Stimulated activated CD8-positive, alpha-beta memory T cell treated with anti-CD3 and anti-CD28 coated beads, Interleukin-2, amount 100 ng/mL, for 1 hour (primary cell): ENCODE measurements at places on chromosomes 1 and 21.

DNA sequence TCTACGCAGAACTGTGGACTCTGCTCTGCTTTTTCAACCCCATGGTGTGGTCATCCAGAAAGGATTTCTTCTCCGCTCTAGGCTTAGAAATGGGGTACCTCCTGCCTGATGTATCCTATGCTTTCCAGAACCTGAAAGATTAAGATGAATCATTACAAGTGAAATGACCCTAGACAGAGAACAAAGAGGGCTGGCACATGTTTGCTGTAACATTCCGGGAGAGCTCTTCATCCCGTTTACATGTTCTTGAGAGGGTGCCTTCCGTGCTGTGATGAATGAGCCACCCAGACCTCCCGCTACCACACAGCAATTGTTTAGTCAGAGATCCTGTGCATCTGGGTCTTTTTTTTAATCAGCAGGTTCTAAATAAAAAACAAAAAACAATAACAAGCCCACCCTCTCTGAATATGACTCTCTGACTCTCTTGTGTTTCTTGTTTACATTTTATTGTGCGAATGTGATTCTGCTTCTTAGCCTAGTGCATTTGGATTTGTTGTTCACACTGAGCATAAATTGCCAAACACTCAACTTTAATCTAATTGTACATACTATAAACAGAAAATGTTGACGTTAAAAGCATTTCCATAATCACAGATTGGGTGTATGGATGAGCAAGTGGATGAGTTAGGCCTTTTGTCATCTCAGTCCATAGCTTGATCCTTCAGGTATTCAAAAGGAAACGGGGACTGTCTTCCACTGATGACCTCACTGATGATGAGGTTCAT, 87.1 kb downstream of the GPR88 start:
- DNase-seq: no peak

DNA sequence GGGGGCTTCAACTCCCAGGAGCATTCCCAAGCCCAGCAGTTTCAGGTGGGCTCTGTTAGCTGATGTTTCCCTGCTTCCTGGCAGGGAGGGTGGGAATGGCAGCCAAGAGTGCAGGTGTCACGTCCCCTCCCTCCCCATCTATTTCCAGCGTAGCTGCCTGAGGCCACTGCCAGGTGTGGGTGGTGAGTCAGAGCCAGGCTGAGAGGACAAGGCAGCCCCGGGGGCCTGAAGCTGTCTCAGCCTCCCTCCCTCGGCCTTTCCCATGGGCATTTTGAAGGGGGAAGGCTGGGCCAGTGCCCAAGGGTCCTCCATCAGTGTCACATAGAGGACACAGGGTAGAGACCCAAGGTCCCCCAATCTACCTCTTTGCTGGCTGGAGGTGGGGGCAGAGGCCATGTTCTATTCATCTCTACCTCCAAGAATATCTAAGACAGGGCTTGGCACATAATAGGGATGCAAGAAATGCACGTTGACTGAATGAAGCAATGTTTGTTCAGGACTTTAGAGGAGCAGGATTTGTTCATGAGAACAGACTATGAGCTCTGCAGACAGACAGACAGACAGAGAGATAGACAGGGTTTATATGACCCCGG, 34.4 kb upstream of the ID3 start:
- DNase-seq: no peak

DNA sequence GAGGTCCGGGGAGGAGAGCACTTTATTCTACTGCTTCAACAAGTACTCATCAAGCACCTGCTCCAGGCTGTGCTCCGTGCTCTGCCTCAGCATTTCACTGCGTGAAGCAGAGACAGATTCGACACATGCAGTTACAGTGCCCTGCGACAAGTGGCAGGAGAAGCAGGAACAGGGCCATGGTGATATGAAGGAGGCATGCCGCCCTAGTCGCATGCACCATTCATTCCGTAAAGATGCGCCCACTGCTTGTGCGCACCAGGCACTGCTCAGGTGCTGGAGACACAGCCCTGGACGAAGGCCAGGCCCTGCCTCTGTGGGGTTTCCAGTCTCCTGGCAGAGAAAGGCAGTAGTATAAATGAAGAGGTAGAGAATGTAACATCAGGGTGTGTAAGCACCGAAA, 206.6 kb downstream of the HIVEP3 start:
- no peak for DNase-seq

DNA sequence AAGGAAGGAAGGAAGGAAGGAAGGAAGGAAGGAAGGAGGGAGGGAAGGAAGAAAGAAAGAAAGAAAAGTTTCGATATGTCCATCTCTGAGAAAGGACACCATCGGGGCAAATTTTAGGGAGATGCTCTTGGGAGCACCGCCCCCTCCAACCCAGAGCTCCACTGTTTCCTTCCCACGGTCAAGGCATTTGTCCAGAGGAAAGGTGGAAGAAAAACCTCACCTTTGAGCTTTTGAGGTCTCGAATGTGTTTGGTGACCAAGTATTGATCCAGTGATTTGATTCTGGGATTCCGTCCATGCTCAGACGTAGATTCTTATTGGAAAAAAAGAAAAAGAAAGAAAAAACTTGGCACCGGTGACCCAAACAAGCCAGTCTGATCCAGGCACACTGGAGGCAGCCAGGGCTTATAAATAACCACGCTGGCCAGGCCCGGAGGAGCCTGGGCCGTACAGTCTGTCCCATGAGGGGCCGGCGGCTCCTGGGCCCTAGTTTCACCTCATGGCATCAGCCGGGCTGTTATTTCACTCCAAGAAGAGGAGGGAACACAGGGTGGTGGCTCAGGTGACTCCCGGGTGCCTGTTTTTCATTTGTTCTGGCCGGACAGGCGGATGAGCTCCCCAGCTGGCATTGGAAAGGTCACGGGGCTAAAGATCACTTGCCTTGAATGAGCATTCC, 36.1 kb upstream of the SLC25A33 start:
- DNase-seq: no peak

DNA sequence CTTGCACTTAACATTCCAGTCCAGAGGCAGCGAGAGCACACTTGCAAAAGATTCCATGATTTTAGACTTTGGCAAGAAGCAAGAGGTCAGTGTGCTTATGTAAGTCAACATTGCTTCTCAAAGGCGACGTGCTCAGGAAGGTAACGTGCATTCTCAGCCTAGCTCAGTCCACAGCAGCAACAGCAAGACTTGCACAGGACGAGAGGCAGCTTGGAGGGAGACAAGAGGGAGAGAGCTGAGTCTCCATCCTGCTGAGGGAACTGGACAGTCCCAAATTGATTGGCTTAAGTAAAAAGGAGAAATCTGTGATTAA, 56.5 kb downstream of the PTP4A2 start:
- DNase-seq: no peak
